ENCODE measurements at places on chromosomes 3 and 15. TPM values are rescaled to one million over a fixed set of nuclear protein-coding genes. Genes with fewer than 3 reads are reported as not detected.

- no peak for DNase-seq
These were observed 336.1 kb upstream of the NR2F2 start for GRCh38 chr15:95994418-95994817.

DNA sequence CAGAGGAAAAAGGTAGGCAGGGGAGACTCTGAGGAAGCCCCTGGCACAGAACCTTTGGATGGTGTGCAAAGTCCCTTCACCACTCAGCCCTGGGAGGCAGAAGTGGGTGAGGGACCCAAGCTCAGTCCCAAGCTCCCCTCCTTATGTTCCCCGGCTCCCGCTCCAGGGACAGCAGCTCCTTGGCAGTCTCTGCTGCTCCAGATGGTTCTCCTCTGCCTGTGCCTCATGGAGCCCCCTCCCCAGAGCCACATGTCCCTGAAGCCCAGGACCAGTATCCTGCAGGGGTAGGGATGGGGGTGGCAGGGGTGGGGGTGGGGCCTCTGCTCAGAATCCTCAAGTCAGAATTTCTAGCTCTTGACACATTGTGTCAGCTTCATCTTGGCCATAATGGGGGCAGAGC lies 8.0 kb upstream of the CAMKV start:
- no peak for DNase-seq

PLA2G4F gene
- total RNA-seq: 0.16 TPM

NGLY1 gene
- 25.2 TPM for total RNA-seq

SLC22A13 gene
- 0.42 TPM for total RNA-seq

GPR62 gene
- 0.46 TPM for total RNA-seq

MUC4 gene
- 2.3 TPM for total RNA-seq

MORC1 gene
- not detected for total RNA-seq

DNA sequence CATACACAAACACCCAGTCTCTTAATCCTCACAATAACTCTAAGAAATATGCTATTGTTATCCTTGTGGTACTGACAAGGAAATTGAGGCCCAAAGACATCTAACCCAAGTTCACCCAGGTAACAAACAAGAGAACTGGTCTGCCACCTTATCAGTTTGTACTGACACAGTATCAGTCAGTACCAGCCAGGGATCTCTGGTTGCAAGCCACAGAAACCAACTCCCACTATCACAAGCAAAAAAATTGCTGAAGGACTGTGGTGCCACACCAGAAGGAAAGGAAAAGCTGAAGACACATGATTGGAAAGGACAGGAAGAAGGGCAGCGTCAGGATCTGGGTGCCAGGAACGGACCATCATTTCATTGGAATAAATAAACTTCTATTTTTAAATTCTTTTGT lies 63.8 kb upstream of the GLCE start:
- no peak for DNase-seq

DNA sequence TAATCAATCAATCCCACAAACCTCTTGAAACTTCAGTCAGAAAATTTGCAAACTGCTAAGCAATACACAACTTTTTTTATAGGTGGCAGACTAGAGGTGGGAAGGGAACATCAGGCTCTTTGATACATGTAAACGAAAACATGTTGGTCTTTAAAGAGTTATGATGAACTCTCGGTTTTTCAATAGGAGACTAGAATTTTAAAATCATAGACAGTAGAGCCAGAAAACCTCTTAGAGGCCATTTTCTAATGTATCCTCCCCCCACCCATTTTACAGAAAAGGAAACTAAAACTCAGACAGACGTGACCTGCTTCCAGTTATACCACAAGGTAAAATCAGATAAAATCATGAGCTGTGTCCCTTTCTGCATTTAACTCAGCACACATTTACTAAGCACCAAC lies 179.1 kb upstream of the LPP start:
- DNase-seq: no peak

ASB14 gene
- total RNA-seq: not detected

TRAK1 gene
- 41.0 TPM for total RNA-seq

GRCh38 chr3:14156843-14157561 lies 21.4 kb downstream of the XPC start:
- no peak for DNase-seq

GRCh38 chr3:4984511-4984864 lies 5.3 kb downstream of the BHLHE40 start:
- no peak for DNase-seq
